ENCODE measurements at places on chromosomes 7 and 10.

DNA sequence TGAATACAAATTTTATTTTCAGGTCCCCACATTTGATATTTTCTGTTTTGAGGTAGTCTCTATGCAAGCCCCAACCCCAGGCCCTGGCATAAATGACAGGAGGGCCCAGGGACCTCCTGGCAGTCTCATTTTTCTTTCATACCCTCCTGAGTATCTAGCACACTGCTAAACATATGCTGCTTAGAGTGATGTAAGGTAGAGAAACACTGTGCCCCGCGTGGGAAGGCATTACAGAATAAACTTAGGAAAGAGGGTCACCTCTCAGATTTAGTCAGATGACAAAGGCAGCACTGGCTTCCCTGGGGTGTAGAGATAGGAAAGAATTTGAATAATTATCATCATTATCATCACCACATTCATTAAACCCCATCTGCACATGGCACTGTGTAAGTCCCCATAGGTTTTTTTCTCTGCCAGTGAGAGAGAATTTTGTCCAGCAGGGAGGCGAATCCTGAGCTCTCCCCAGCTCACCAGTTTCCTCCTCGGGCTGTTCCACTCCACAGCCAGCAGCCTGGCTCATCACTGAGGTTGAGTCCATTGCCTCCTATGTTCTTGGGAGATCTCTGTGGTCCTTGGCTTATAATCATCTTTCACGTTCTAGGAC is 507.3 kb upstream of the GALNT17 start:
- no peak for DNase-seq

DNA sequence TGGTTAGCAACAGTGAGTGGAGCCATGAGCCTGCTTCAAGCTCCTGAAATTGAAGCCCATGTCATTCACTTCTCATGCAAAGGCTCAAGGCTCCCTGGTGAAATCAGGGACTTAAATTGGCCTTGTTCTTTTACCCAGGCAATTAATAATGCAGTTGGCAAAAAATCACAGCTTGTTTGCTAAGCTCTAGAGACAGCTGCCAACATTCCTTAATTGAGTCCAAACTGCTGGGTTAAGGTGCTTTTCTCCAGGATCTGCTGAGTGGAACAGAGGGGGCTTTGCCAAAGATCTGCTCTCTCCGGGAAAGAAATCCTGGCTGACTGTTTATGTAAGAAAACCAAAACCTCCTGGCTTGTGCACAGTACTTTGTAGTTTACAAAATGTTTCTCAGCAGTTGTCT is 257.6 kb upstream of the GHITM start:
- peak; percentile 53 for DNase-seq

GRCh38 chr7:85392326-85392725 is 205.5 kb upstream of the SEMA3D start:
- DNase-seq: no peak

DNA sequence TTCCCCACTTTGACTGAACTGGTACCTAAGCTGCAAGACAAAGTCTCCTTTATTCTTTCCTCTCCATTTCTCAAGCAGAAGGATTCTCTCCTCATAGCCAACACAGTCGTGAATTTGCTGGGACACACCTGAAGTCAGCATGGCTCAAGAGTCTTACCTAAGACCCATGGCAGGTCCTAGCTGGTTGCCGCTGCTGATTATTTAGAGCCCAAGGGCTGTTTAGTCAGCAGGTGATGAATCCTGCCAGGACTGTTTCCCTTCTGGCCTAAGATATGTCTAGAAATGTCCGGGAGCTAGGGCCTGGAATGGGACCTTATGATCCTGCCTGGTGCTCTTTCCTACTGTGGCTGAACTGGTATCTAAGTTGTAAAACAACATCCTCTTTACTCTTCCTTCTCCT is 82.8 kb downstream of the AHCYL2 start:
- DNase-seq: no peak

DNA sequence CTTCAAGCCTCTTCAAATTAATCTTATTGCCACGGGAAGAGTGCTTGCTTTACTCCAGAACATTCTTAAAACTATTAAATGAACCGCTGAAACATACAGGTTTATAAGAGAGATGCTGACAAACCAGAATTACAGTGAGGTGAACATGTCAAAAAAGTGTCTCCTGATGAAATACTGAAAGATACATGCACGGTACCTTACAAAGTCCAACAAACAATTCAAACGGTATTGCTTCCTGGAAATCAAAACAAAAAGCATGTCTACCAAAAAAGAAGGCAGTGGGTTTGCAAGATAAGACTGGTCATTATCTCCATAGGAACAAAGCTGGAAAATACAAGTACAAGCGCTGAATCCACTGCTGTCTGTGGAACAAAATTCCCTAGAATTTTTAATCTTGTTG is 174.5 kb downstream of the DOCK4 start:
- DNase-seq: no peak
